HFFc6 (cell line): ENCODE measurements at places on chromosomes 3 and 15. TPM values are rescaled to one million over a fixed set of nuclear protein-coding genes. Genes with fewer than 3 reads are reported as not detected.

CHRNA5 gene
- 0.94 to 3.0 TPM (median 1.2 TPM) in 3 replicates for total RNA-seq

HDGFL3 gene
- total RNA-seq = 44.0 to 64.6 TPM (median 51.2 TPM) in 3 replicates

CEMIP gene
- 16.0 and 47.5 TPM in 2 replicates for total RNA-seq

KAT2B gene
- total RNA-seq = 9.4 to 17.3 TPM (median 12.7 TPM) in 3 replicates
